Natural killer cell (primary cell): ENCODE measurements at places on chromosomes 3 and 15.

- DNase-seq, result no peak
Measured at GRCh38 chr3:47432673-47433072, 43.1 kb downstream of the SCAP start.

- DNase-seq, result no peak
Measured at GRCh38 chr15:62506217-62506805, 341.2 kb upstream of the C2CD4B start.

- DNase-seq, result no peak
Measured at GRCh38 chr15:39235084-39235795, 345.6 kb upstream of the THBS1 start.

GRCh38 chr3:179801263-179801662 lies 148.4 kb downstream of the USP13 start:
- no peak for DNase-seq

DNA sequence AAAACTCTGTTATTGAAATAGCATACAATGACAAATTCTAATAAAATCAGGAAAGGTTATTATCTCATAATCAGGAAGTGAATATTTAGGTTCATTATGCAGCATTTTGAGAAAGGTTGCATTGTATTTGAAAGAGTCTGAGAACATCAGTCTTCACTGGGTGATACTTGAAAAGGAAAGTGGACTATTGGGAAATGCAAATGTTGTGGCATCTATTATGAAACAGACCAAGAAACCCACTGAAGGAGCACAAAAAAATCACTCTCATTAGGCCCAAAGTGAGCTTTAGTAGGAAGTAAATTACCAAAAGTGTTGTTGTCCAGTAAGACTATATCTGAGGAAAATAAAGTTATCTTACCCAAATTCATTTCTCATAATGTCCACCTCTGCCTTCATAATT lies 90.8 kb downstream of the ZPLD1 start:
- no peak for DNase-seq

GRCh38 chr15:89023311-89023961 lies 64.8 kb upstream of the ABHD2 start:
- DNase-seq, result no peak

DNA sequence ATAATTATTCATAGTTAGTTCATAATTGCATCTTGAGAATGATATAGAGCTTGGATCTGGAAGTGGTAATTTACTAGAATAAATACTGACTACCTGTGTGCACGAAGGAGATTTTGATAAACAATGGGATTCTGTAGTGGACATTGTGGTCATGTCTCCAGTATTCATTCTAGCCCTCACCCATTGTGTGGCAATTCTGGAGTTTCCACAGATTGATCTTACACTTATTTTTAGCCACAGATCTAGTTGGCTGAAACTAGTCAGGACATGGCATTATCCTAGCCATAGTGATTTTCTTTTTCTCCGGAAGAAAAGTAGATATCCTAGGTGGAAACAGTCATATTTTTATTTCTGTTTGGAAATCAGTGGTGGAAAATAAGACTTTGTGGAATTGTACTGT lies 833.1 kb downstream of the NAALADL2 start:
- DNase-seq, result no peak

- no peak for DNase-seq
Measured at GRCh38 chr15:41819455-41820050, 8.3 kb upstream of the JMJD7 start.

GRCh38 chr3:152718810-152719209 lies 116.1 kb upstream of the P2RY1 start:
- DNase-seq, result no peak

GRCh38 chr3:18812316-18812715 lies 336.0 kb upstream of the KCNH8 start:
- DNase-seq, result no peak

DNA sequence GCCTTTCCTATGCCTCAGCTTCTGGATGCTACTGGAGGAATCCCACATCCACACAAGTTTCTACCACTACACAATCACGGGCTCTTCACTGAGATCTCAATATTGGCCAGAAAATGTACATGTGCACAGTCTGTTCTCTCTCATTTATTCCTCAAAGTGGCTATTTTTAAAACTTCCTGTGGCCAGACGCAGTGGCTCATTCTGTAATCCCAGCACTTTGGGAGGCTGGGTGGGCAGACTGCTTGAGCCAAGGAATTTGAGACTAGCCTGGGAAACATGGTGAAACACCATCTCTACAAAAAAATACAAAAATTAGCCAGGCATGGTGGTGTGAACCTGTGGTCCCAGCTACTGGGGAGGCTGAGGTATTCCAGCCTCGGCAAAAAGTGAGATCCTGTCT lies 91.4 kb upstream of the PRTG start:
- DNase-seq, result no peak

GRCh38 chr15:73051391-73051806 lies 864 bp upstream of the NEO1 start:
- no peak for DNase-seq

GRCh38 chr15:29382862-29383261 lies 113.2 kb upstream of the NSMCE3 start:
- no peak for DNase-seq

DNA sequence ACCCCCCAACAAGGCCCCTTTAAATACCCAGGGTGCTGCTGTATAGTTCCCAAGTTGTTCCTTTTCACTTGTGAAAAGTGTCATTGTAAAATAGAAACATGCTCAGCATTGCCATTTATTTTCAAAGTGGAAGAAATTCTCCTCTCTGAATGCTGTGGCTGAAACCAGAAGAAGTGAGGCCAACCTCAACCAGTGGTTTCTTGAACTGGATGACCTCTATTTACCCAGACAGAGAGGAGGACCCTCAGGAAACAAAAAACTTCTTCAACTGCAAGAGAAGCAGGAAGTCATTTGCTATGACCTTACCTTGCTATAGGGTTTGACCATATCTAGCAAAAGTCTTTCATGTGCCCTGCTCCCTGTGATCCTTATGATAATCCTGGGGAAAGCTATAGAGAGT lies 209.7 kb upstream of the RARB start:
- DNase-seq, result no peak

- no peak for DNase-seq
Measured at GRCh38 chr3:20230954-20231353, 44.9 kb upstream of the SGO1 start.

GRCh38 chr15:67142767-67143100 lies 77.3 kb downstream of the SMAD3 start:
- DNase-seq, result no peak

DNA sequence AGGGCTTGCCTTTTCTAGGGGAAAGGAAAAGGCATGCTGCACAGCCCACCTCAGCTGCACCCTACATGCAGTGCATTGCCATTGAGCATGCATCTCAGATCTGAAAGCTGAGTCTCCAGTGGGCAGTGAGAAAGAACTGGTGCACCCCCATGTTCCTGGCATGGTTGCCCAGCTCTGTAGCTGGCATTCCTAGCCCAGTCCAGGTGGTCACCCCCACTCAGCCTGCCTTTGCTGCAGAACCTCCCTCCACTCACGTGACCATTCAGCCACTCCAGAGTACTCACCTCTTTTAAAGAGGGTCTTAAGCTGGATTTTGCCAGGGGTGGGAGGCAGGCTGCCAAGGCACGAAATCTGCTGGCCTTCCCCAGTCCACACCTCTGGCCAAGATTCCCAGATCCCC lies 208.6 kb upstream of the TOPAZ1 start:
- no peak for DNase-seq

GRCh38 chr3:38421679-38422336 lies 31.9 kb upstream of the ACVR2B start:
- no peak for DNase-seq

DNA sequence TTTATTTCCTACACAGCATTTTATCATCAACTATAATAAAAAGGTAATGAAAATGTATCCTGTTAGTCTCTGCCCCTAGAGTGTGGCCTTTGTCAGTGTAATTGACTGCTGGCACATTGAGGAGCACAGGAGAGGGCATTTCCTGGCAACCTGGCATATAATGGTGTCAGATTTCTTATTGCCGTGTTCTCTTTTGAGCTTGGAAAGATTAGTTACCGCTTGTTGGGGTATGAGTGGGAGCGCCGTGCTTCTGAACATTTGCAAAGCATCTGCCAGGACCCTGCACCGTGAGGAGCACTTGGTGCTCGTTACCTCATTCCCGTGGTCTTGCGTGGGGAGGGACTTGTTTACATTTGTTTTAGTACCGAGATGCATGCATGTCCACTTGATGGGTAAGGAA lies 124.4 kb downstream of the PTPRG start:
- no peak for DNase-seq

GRCh38 chr15:97504031-97504792 lies 456.3 kb upstream of the ARRDC4 start:
- peak; percentile 2 for DNase-seq

DNA sequence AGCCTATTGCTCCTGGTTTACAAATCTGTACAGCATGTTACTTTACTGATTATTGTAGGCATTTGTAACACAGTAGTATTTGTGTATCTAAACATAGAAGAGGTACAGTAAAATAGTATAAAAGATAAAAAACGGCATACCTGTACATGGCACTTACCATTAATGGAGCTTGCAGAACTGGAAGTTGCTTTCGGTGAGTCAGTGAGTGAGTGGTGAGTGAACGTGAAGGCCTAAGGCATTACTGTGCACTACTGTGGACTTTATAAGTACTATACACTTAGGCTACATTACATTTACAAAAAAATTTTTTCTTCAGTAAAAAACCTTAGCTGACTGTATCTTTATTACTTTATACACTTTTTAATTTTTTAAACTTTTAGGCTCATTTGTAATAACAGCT lies 90.9 kb downstream of the RAP2B start:
- no peak for DNase-seq

- no peak for DNase-seq
Measured at GRCh38 chr3:18988614-18989229, 159.6 kb upstream of the KCNH8 start.
